ENCODE measurements at places on chromosomes 6 and 20. TPM values are rescaled to one million over a fixed set of nuclear protein-coding genes. Genes with fewer than 3 reads are reported as not detected.

The SLC22A7 gene
- total RNA-seq = not detected

- H3K27me3 ChIP-seq = no peaks in the 10 kb centered on the region
- peaks cover 58% of the 10 kb centered on the region for H3K4me1 ChIP-seq
- peak overlapping the region; percentile 96 for H3K4me3 ChIP-seq
- peak overlapping the region; percentile 59 for H3K27ac ChIP-seq
These were observed 1.2 kb downstream of the NCOA5 start for GRCh38 chr20:46088409-46089166.

DNA sequence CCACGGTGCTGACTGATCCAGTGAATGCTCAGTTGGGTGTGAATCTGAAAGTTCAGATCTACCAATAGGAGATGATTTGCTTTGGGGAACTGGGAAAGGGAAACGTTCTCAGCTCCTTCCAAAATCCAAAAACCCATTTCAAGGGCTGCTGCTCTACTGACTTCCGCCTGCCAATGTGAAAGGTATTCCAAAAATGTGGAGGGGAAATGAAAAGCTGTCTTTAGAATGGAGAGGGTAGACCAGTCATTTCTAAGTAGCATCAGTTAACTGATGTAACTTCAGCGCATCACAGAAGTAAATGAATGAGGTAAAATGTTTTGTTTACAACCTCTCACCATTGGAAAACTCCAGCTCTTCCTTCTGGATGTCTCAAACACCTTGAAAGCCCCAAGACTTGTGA lies 19.6 kb upstream of the EYA2 start:
- H3K4me3 ChIP-seq = no peak overlapping the region
- no peaks in the 10 kb centered on the region for H3K36me3 ChIP-seq
- H3K4me1 ChIP-seq = no peaks in the 10 kb centered on the region
- H3K27me3 ChIP-seq = peaks cover 1% of the 10 kb centered on the region

DNA sequence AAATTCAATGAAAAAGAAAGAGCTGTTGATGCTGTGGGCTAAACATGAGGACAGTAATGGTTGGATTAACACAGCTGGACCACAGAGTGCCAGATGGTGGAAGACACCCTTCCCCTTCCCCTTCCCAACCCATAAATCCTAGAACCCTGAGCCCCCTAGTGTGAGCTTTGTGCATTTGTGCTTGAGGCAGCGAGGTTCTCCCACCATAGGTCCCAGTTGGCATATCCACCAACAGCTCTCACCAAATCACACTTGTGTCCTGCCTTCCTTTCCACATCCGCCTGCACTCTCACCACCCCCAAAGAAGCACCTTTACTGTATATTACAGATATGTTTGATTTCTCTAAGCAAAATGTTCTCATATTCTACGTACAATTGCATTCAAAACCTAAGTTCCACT lies 32.8 kb upstream of the HBS1L start:
- DNase-seq = peak; percentile 44
- peaks cover 9% of the 10 kb centered on the region for H3K4me1 ChIP-seq
- no peak overlapping the region for H3K4me3 ChIP-seq
- no peaks in the 10 kb centered on the region for H3K36me3 ChIP-seq
- no peaks in the 10 kb centered on the region for H3K27me3 ChIP-seq

GRCh38 chr20:24494460-24494920 lies 25.1 kb downstream of the SYNDIG1 start:
- no peak for DNase-seq
- no peak overlapping the region for H3K27ac ChIP-seq
- H3K36me3 ChIP-seq = no peaks in the 10 kb centered on the region
- no peak overlapping the region for H3K4me3 ChIP-seq
- H3K4me1 ChIP-seq = no peaks in the 10 kb centered on the region

DNA sequence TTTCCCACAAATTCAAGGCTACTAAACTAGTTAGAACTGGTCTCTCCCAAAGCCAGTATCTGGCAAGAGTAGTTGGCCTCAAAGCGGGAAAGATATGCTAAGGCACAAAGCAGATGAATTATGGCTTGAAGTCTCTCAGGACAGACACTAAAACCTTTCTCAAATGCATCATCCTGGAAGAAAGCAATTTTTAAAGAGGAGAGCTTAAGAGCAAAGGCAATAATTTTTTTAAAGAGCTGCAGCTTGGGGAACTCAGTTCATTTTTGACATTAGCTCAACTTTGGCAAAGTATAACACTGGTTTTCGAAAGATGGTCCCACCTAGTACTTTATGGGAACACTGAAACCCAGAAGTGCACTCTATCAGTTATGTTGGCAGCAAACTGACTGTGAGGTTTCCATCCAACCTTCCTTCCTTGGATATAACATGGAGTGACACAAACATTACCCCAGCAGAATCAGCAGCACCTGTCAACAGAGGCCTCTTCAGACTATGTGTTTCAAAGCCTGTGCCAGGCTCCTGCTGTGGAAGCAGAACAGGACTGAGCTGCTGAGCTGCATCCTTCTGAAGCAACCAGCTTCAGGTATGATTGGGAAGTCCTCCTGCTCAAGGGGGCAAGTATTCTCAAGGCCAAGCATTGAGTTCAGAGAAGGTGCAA lies 852.3 kb upstream of the HS3ST5 start:
- H3K27ac ChIP-seq = no peak overlapping the region
- no peaks in the 10 kb centered on the region for H3K36me3 ChIP-seq
- no peak for DNase-seq

GRCh38 chr6:87656857-87657256 lies 45.2 kb downstream of the AKIRIN2 start:
- no peak for DNase-seq
- H3K27me3 ChIP-seq = no peaks in the 10 kb centered on the region
- no peak overlapping the region for H3K4me3 ChIP-seq
- H3K4me1 ChIP-seq = no peaks in the 10 kb centered on the region
- no peak overlapping the region for H3K27ac ChIP-seq
- H3K36me3 ChIP-seq = peaks cover 54% of the 10 kb centered on the region

DNA sequence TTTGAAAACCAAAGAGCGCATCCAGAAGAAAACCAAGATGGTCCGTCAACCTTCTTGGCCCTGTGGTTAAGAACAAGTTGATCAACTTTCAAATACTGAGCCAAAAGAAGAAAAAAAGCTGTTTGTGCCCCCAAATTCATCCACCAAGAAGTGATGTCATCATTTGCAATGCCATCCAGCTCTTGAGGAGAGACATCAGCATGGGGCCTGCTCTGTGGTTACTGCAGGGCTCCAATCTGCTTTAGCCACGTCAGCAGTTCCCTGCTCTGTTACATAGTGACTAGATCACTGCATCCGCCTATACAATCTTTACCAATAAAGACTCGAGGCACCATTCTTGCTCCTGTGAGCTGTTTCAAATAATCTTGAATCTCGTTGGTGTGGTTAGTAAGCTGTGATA lies 75.0 kb upstream of the BLCAP start:
- no peaks in the 10 kb centered on the region for H3K27me3 ChIP-seq
- no peaks in the 10 kb centered on the region for H3K4me1 ChIP-seq
- H3K4me3 ChIP-seq = no peak overlapping the region
- no peaks in the 10 kb centered on the region for H3K36me3 ChIP-seq
- no peak for DNase-seq

DNA sequence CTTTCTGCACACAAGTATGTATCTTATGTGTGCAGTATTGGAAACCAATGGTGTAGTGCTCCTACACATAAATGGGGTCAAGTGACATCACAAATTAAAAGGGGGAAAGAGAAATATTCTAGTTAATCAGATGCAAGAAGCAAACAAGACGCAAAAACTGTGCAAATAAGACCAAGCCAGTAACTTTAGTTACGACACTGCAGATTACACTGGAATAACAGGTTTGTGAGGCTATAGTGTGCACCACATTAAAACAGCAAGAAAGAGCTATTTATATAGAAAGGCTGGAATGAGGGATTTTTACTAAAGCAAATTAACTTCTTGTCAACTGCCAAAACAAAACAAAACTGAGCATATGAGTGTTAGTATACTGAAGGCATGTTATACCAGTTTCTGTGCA lies 45.8 kb downstream of the NR2E1 start:
- H3K4me1 ChIP-seq = no peaks in the 10 kb centered on the region
- peak; percentile 16 for DNase-seq
- H3K27ac ChIP-seq = no peak overlapping the region
- no peaks in the 10 kb centered on the region for H3K27me3 ChIP-seq

- no peak overlapping the region for H3K4me3 ChIP-seq
These were observed 91.5 kb upstream of the HIVEP1 start for GRCh38 chr6:11920566-11920965.

DNA sequence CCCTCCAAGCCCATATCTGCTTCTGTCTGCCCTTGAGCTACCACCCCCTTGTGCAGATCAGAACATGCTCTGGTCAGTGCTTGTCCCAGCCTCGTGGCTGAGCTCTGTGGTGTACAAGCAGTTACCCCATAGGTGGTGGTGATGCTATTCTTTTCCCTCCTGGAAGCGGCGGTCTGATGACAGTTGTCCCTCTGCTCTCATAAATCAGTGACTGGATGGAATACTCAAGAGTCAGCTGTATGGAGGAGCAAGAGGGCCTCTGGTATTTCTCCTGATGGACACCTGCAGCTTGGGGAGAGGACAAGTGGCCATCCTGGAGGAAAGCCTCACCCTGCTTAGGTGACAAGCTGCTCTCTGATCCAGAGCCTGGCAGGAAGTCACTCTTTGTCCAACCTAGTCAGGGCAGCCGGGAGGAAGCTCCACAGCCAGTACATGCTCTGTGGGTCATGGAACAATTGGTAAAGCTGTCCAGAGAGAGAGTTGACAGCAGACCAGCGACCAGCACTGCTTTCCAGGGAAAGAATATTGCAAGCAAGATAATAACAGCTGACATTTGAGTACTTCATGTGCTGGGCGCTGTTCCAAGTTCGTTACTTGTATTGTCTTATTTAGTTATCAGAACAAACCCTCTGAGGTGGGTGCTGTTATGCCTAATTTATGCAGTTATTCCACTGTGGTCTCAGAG lies 47.1 kb downstream of the SCAND1 start:
- no peak overlapping the region for H3K27ac ChIP-seq
- no peak for DNase-seq
- no peak overlapping the region for H3K4me3 ChIP-seq

- H3K4me1 ChIP-seq = no peaks in the 10 kb centered on the region
- no peak overlapping the region for H3K4me3 ChIP-seq
- H3K36me3 ChIP-seq = no peaks in the 10 kb centered on the region
- no peak for DNase-seq
These were observed 496.6 kb upstream of the EPHA7 start for GRCh38 chr6:93915961-93916360.
